ENCODE measurements at places on chromosomes 5 and 9.
A peak's percentile ranks its signal among the peaks of the same experiment; 100 is the strongest.

GRCh38 chr5:150122158-150122510 is 33.5 kb downstream of the PDGFRB start:
- DNase-seq: no peak

- no peak for DNase-seq
Measured at GRCh38 chr5:135966790-135967189, 12.0 kb upstream of the LECT2 start.

DNA sequence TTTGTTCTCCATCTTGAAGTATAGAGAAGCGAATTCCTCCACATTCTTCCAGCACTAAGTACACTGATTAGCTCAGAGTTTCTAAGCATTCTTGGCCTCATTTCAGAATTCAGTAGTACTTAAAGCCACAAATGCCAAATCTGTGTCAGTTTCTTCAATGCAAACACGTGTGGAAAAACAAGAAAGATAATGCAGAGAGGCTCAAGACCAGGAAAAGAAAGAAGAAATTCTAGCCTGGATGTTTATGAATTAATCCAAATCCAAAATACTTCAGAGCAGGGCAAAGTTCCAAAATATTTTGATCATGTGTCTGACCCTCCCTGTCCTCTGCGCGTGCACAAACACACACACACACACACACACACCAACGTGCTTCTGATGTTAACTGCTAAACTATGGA is 457.6 kb downstream of the SLCO4C1 start:
- DNase-seq: no peak

DNA sequence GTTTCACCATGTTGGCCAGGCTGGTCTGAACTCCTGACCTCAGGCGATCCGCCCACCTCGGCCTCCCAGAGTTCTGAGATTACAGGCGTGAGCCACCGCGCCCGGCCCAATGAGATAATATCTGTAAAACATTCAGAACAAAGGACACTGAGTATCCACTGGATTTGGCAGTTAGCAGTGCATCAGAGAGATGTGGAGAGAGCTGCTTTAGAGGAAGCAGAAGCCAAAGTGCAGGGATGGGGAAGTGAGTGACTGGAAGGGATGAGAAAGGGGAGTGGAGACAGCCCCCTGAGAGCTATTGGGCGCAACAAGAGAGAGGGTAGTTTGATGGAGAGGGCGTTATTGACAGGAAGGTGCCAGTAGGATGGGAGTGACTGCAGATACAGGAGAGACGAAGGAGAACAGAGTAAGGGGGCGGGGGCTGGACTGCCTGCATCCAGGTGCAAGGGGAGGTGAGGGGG is 157.5 kb upstream of the SHB start:
- no peak for DNase-seq

DNA sequence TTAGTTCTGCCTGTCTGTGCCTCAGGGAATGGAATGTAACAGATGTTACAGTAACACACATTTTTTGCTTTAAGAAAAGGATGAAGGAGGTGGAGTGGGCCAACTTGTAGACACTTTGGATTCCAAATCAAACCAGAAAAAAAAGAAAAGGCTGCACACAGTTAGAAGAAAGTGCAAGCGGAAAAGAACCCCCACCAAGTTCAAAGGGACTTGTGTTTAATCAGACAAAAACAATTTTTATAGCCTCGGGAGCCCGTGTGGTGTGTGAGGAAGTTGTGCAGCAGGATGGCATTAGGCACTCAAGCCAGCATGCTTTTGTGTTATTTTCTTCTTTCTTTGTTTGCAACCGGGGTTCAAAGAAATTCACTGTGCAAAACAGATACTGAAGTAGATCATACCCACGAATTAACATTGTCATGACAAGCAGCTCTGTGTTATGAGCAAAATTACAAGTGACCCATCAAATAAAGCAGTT is 189.5 kb downstream of the SEMA5A start:
- no peak for DNase-seq

GRCh38 chr5:179902763-179903158 is 4.9 kb downstream of the TBC1D9B start:
- DNase-seq: no peak

- DNase-seq: no peak
Measured at GRCh38 chr9:133427658-133428348, 5.6 kb downstream of the ADAMTS13 start.

DNA sequence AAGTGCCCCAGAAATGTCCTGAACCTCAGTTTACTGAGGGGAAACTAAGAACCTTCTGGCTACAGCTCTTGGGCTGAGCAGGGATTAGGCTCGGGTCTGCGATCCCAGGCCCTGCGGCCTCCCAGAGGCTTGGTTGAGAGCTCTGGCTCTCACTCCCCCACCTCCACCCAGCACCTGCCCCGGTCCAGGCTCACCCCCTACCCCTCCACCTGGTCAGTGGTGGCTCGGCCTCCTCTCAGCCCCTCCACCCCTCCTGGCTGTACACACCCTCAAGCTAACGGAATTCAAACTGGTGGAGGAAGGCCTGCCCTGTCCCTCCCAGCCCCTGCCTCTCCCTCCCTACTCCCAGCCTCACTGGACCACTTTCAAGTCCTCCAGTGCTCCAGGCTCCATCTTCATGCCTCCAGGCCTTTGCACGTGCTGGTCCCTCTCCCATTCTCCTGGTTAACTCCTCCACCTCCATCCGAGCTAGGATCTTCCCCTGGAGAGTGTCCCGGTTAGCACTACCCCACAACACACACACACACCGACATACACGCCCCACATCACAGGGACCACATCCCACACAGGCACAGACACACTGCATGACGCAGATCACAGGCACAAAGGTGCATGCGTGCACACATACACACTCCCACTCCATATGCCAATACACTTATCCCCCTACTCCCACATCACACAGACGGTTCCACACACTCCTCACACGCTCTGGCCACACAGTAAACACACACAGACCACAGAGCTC is 130.9 kb downstream of the C9orf50 start:
- no peak for DNase-seq

GRCh38 chr5:154298065-154298464 is 107.5 kb downstream of the GALNT10 start:
- no peak for DNase-seq

GRCh38 chr5:73436535-73437100 is 12.0 kb downstream of the FOXD1 start:
- DNase-seq: no peak

GRCh38 chr9:104658496-104659195 is 35.7 kb upstream of the OR13D1 start:
- DNase-seq: no peak

DNA sequence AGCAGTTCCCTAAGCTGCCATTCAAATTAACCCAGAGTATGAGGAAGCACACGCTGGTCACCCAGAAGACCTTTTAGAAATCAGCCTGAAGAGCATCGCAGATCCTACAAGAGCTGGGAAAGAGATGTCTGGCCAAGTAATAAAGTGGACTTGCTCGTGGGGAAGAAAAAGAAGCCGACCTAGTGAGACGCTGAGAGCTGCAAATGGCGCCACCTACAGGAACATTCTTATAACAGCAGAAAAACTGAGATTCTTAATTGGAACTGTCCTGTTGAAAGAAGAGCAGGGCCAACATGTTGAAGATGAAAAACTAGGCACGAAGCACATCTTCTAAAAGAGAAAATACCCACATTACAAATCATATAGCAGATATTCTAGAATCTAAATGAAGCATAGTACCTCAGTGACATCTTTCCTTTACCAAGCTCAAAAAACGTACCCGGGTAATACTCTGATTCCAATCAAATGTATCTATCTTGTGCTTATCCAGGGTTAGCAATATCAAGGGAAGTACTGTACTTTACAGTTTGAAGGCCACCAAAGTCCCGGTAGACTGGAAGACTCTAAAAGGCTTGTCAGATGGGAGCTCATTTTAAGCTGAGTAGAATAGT is 3.9 kb upstream of the GNAQ start:
- peak; percentile 88 for DNase-seq

DNA sequence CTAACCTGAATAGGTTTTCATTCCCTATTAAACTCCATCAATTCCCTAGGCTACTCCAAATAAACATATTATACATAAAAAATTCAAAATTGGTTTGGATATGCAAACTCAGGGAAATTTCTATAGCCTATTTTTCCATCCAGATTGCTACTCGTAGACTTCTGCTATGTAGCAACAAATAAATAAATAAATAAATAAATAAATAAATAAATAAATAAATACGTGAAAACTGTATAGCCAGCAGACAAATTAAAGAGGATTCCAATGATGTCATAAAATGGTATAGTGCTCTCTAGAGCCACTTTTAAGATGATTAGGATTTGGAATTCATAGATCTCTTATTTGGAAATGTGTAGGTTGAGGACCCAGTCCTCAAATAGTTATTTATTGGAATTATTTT is 1193.2 kb upstream of the NUDT12 start:
- DNase-seq: no peak

- no peak for DNase-seq
Measured at GRCh38 chr5:39137819-39138451, 63.7 kb upstream of the RICTOR start.

DNA sequence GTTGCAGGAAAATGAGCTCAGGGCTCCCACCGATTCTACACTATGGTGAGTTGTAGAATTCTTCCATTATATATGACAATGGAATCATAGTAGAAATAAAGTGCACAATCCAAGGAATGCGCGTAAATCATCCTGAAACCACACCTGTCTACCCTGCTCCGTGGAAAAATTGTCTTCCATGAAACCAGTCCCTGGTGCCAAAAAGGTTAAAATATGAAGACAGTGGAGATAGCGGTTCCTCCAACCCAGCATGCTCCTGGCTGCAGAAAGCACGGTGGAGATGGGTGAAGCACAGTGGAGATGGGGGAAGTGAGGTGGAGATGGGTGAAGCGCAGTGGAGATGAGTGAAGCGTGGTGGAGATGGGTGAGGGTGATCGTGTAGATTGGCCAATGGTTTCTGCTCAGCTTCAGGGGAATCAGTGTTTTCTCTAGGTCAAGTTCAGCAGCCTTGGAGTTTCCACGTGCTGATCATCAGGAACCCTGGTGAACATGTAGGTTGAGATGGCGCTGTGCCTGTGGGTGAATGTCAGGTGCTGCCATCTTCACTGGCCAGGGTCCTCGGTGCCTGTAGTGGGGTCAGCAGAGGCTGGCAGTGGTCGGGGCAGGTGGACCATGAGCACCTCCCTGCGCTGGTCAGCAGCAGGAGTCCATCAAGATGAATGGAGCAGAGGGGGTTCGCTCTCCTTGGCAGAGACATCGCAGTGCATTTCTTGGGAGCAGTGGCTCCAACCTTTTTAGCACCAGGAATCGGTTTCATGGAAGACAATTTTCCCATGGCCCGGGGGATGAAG is 20.3 kb downstream of the PAEP start:
- DNase-seq: no peak

DNA sequence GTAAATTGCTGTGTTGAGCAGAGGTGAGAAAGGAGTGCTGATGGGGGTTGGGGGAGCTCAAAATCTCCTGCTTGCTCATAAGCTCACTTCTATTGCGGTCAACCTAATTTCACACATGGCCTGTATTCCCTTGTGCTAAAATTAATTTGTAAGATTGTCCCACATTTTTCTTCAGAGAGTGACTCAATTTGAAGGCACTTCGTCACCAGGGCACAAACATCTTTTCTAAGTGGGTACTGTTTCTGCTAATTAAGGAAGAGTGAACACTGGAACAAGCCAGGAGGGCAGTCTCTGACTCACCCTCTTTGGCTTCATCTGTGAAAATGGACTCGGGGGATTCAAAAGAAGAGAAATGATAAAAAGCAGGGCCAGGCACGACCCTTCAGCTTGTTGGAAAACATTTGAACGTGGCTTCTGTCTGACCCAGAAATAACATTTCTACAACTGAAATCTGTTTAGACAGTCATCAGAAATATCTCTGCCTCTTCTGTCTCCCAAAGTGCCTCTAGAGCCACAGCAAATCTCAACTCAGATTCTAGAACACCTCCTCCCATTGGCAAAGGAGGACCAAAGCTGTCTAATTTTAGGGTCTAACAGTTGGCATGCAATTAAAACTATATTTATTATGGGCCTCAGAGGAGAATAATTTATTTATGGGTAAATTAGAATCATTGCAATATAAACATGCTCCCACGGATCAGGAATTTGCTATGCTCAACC is 49.8 kb downstream of the FEM1C start:
- DNase-seq: no peak

DNA sequence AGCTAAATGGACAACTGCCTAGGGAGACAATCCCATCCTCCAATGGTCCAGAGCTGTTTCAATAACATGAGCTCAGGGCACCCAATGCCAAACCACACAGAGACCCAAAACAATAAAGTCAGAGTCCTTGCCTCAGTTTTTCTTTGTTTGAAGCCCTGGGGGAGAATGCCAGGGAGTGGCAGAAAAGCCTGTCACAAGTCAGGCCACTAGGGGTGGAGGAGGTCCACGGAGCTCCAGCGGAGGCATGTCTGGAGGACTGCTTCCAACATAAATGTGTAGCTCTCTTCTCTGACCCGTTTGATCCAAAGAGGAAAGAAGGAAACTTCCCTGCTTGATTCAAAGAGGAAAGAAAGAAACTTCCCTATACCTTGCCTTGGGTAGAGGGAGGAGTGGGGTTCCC is 175.3 kb downstream of the HSPA4 start:
- DNase-seq: no peak

- DNase-seq: no peak
Measured at GRCh38 chr9:136534366-136534765, 11.5 kb downstream of the NOTCH1 start.

DNA sequence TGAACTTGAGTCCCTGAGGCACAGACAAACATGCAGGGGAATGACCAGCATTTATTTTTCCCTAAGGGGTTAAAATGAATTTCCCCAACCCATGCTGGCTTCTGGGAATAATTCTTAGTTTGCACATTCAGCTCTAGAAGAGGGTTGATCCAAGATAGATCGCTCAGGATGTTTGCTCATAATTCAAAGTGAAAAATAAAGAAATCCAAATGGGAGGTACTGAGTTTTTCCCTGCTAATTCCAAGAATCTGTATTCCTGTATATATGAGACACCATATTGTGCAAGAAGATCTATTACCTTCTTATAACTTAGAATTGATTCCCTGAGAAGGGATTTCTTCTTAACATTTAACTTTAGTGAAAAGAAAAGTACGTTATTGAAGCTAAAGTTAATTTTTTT is 96.2 kb downstream of the VCAN start:
- no peak for DNase-seq

DNA sequence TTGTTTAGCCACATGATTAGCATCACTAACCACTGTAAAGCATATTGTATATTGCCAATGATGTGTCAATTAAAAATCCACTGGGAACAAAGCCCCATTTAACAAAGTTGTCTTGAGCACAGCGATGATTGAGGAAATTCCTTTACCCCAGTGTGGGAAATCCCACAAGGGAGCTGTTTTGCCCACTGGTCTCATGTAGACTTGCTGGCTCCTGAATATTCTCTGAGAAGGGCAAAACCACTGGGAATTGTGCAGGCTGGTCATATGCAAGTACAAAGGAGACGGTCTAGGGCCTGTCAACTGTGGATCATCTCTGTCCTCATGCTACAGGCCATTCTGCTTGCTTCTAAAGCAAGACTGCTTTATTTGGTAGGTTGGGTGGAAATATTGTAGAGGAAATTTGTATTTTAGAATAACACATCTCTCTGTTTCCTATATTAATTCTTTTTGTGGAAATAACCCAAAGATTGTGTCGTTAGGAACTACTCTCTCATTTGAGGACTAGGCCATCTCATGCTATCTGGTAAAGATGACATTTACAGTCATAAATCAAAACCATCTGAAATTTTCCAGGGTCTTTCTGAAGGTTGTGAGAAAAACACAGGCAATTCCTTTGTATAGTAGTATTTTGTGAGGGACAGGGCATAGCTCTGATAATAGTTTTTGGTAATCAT is 60.2 kb downstream of the PARP8 start:
- DNase-seq: no peak

Data from endothelial cell of umbilical vein (primary cell).